Right lung (tissue), 10 donors: ENCODE measurements at places on chromosomes 2 and 18. TPM values are rescaled to one million over a fixed set of nuclear protein-coding genes. Genes with fewer than 3 reads are reported as not detected.
A peak's percentile ranks its signal among the peaks of the same experiment; 100 is the strongest.

GRCh38 chr18:5973099-5973498 is 77.8 kb upstream of the TMEM200C start:
- DNase-seq = no peak

DNA sequence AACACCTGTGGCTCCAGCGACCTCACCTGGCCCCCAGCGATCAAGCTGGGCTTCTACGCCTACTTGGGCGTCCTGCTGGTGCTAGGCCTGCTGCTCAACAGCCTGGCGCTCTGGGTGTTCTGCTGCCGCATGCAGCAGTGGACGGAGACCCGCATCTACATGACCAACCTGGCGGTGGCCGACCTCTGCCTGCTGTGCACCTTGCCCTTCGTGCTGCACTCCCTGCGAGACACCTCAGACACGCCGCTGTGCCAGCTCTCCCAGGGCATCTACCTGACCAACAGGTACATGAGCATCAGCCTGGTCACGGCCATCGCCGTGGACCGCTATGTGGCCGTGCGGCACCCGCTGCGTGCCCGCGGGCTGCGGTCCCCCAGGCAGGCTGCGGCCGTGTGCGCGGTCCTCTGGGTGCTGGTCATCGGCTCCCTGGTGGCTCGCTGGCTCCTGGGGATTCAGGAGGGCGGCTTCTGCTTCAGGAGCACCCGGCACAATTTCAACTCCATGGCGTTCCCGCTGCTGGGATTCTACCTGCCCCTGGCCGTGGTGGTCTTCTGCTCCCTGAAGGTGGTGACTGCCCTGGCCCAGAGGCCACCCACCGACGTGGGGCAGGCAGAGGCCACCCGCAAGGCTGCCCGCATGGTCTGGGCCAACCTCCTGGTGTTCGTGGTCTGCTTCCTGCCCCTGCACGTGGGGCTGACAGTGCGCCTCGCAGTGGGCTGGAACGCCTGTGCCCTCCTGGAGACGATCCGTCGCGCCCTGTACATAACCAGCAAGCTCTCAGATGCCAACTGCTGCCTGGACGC is 4.9 kb downstream of the GPR35 start:
- no peak for DNase-seq

DNA sequence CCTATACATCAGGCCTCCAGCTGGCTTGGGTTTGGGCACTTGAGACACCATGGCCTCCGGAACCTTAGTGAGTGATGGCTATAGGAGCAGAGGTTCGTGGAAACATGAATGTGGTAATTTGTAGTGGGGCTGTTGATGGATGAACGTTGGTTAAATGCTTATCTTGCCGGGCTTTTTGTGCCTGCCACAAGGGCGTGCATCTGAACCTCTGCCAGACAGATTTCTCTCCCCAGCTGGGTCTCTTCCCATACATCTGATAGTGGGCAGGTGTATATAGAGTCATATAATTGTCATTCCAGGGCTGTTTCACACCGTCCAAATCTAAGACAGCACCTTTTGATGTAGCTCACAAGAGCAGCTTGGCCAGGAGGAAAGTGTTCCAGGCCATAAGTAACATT is 14.7 kb downstream of the LAMA3 start:
- no peak for DNase-seq

DNA sequence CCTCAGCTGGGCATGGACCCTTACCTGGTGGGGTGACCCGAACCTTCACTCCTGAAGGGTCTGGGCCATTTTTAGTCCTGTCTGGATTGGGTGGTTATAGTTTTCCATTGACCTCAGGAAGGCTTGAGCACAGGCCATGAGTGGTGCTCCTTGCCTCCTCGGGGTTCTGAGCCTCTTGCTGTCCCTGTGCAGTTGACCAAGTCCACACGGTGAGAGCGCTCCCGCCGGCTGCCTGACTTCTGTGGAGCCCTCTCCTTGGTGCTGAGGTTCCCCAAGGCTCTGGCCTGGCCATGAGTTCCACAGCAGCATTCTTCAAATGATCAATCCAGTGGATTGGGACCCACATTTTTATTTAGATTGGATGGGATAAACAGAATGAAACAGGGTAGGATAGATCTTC is 159.5 kb downstream of the SEPTIN10 start:
- no peak for DNase-seq

- no peak for DNase-seq
Observed at GRCh38 chr2:32991091-32991845, 44.5 kb downstream of the LTBP1 start.

GRCh38 chr18:50518787-50519546 is 40.9 kb upstream of the MAPK4 start:
- no peak for DNase-seq

DNA sequence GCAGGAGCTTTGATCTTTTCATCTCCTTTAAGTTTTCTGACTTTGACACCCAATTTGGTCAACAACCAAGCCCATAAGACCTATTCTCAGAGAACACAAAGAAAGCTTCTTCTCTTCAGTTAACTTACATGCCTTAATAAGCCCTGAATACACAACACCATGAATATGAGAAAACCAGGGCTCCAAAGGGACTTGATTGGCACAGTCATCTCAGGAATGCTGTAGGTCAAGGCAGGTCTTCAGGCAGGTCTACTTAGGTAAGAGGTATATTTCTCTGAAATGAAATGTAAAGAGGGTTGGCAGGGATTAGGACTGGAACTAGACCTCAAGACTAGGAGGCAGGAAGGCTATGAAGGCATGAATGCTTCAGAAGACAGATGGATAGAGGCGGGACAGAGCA is 24.4 kb upstream of the EIF2AK3 start:
- no peak for DNase-seq

GRCh38 chr2:9167718-9168657 is 38.6 kb upstream of the ASAP2 start:
- no peak for DNase-seq

DNA sequence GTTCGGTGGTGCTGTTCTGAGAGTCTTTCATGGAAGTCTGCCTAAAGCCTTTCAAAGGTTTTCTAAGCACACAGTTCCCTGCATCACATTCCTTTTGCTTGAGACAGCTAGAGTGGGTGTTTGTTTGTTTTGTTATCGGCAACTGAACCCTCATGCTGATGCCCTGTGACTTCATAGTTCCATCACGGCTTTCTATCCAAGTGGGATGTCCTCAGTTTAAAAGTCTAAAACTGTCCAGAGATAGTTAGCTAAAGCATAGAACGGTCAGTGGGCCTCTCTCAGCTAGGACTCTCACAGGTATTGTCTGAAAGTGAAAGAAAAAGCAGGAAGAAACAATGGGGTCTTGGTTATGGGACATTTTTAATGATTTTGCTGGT is 337.3 kb downstream of the OSR1 start:
- no peak for DNase-seq

- no peak for DNase-seq
Observed at GRCh38 chr2:170313347-170313991, 135.5 kb downstream of the MYO3B start.

DNA sequence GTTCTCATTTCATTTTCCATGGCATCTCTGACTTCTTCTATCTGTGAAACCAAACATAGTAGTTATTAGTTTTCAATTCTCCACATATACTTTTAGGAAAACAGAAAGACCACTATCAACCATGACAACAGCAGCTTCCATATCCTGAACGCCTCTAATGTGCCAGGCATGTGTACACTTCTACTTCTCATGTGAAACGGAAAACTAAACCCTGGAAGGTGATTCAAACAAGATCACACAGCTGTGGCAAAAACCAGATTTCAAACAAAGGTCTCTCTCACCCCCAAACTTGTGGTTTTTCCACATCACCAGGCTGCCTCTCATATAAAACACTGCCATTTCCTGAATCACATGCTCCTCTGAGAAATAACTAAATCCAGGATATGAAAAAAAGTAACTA is 41.8 kb downstream of the PTCD3 start:
- no peak for DNase-seq

MRO gene
- polyA plus RNA-seq = 0.31 TPM

DNA sequence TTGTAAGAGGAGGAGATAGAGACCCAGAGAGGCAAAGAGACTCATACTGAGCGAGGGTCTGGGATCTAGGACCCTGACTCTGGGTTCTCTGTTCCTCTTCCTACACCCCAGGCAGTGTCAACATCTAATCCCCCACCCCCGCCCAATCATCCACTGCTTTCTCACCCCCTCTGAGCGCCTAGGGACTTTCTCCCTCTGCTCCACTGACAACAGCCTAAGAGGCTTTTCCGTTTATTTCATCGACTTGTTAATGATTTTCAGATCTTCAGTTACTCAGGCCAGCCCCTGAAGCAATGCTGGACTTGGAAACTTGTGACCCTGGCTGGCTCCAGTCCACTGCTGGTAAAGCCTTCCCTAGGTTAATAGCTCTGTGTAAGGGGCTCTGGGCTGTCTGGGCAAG is 65.1 kb downstream of the TFCP2L1 start:
- no peak for DNase-seq

- no peak for DNase-seq
Observed at GRCh38 chr2:188892636-188893035, 81.5 kb upstream of the COL3A1 start.

DNA sequence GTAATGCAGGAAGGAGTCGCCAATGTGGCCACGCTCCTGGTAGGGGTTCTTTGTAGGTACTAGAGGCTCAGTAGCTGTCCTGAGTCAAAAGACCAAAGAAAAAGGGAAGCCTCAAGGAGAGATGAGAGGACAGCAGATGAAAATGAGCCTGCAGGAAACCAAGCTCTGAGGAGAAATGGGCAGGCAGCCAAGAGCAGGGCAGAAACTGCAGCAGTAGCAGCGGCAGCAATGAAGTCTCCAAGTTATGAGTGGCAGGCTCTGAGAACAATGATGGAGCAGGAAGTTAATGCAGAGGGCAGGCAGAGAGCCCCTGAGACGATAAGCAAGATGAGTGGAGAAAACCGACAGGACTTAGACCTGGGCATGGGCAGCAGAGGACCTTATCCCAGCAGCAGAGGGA is 48.2 kb upstream of the TMEM200C start:
- DNase-seq = peak; percentile 15

GRCh38 chr2:89837962-89838625 is 1146.6 kb downstream of the RPIA start:
- no peak for DNase-seq

LDLRAD4 gene
- 14.2 TPM for polyA plus RNA-seq

GRCh38 chr2:55311444-55311870 is 42.4 kb upstream of the MTIF2 start:
- DNase-seq = no peak
